ENCODE measurements at places on chromosomes 12 and 14.
A peak's percentile ranks its signal among the peaks of the same experiment; 100 is the strongest.

DNA sequence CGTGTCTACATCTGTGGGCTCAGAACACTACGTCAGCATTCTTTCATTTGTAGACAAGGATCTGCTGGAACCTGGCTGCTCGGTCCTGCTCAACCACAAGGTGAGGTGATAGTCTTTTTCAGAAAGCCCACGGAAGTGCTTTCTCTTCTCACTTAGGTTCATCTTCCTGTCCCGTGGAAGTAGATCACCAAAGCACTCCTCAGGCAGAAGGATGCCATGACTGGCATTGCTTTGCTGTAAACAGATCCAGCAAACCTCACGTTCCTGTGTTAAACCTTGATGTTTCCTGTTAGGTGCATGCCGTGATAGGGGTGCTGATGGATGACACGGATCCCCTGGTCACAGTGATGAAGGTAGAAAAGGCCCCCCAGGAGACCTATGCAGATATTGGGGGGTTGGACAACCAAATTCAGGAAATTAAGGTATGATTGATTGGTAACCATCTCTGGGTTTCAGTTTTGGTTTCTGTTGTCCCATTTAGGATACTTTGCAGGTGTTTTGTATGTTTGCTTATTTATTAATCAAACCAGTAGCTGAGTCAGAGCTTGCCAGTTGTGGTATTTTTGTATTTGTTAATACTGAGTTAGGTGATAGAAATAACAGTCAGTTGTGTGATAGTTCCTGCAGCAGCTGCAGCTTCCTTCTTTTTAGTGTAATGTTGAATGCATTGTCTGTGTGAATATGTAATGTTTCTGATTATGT lies 7.5 kb downstream of the PSMC1 start:
- DNase-seq = no peak

- DNase-seq = no peak
Observed at GRCh38 chr14:74552623-74553022, 59.1 kb downstream of the ISCA2 start.

- DNase-seq = peak; percentile 54
Observed at GRCh38 chr12:98973395-98973794, 328.3 kb downstream of the APAF1 start.

DNA sequence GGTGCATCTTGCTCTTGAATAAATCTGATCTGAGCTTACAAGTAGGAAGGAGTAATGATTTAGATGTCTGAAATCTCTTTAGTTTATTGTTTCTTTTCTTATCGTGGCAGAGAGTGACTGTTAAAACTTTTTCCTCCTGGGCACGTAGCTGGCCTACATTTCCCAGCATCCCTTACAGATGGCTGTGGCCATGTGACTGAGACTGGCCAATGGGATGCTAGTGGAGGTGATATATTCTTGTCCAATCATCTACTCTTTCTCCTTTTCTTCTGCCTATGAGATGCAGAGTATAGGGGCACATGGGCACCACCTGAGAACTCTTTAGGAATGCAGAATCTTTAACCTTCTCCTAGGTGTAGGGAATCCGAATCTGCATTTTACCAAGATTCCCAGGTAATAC lies 237.3 kb downstream of the RGS6 start:
- DNase-seq = no peak

GRCh38 chr12:9943240-9943639 lies 11.1 kb upstream of the CLEC2A start:
- DNase-seq = no peak

DNA sequence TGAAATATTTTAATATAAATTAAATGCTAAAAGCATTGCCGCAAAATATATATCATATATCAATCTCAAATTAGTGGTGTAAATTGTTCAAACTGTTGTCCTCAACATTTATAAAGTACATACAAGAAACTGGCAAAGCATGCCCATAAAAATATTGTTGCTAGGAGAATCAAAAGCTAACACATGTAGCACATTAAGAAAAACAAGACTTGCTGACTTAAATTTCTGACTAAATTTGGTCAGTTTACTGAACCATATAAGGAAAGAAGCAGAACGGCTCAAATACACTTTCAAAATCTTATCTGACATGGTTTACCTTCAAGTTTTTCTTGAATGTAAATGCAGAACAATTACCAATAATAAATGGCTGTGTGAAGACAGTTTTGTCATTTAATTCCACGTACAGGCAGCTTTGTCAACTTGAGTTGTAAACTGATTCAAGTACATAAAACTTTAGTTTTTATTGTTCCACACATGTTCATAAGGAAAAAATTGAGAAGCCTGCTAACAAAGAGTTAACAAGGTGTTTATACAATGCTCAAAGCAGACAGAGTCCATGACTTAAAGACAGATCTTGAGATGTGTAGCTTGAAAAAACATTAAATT lies 50.4 kb downstream of the PPP1R12A start:
- DNase-seq = no peak

DNA sequence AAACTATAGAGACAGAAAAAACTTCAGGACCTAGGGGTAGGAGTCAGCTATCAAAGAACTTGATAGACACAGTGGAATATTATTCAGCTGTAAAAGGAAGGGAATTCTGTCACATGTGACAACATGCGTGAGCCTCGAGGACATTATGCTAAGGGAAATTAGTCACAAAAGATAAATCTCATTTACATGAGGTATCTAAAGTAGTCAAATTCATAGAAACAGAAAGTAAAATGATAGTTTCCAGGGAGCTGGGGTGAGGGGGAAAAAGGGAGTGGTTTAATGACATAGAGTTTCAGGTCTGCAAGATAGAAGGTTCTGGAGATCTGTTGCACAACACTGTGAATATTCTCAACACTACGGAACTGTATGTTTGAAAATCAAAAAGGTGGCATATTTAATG lies 50.0 kb upstream of the PRIMA1 start:
- DNase-seq = no peak

GRCh38 chr12:28883406-28883997 lies 265.6 kb upstream of the FAR2 start:
- DNase-seq = peak; percentile 66

DNA sequence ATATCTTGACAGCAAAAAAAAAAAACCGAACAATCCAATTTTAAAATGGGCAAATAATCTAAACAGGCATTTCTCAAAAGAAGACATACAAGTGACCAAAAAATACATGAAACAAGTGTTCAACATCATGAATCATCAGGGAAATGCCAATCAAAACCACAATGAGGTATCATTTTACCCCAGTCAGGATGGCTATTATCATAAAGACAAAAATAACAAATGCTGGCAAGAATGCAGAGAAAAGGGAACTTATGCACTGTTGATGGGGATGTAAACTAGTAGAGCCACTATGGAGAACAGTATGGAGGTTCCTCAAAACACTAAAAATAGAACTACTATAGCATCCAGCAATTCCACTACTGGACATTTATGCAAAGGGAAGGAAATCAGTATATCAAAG lies 448.2 kb downstream of the RGS6 start:
- no peak for DNase-seq

DNA sequence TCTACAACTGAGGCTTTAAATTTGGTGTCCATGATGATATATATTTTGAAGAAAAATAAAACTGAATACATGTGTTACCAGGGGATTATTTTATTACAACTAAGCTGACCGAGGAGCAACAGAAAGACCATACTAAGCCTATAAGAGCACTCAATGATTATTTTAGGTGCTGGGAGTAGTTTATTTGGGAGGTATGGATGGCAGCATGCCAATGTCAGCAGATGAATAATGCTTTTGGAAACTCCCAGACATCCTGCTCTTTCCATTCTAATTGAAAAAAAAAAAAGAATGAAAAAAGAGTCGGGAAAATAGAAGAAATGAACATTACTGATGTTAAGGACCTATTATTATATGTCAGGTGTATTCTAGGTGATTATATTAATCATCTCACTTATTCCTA lies 441.2 kb downstream of the BTG1 start:
- no peak for DNase-seq

- DNase-seq = no peak
Observed at GRCh38 chr12:51480978-51481377, 56.3 kb downstream of the SLC4A8 start.

DNA sequence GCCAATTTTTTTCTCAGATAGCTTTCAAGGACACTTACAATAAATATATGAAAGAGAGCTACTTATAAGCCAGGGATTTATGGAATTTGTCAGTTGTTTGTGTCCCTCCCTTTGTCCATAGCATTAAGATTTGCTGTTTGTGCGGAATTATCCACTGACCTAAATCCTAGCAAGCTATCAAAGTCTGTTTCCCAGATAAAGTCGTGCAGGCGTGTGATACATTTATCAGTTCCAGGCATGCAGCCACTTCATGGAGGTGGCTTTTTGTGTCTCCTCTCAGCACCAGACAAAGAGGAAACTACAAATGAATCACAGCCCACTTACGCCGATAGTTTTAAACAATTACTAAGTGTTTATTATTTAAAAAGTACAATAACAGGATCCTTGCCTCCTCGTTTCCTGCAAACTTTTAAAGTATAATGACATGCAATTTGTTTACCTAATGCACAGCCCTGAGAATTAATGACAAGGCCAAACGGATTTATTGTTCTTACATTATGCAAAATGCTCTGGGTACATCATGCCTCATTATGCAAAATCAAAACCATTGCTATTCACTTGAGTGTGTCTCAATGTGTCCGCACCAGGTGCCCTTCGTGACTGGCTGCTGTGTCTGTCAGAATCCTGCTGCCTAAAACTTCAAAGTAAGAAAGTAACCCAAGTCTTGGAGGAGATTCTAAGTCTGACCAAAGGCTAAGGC lies 423.2 kb downstream of the GLT1D1 start:
- DNase-seq = no peak
